ENCODE measurements at places on chromosomes 1 and 21.

DNA sequence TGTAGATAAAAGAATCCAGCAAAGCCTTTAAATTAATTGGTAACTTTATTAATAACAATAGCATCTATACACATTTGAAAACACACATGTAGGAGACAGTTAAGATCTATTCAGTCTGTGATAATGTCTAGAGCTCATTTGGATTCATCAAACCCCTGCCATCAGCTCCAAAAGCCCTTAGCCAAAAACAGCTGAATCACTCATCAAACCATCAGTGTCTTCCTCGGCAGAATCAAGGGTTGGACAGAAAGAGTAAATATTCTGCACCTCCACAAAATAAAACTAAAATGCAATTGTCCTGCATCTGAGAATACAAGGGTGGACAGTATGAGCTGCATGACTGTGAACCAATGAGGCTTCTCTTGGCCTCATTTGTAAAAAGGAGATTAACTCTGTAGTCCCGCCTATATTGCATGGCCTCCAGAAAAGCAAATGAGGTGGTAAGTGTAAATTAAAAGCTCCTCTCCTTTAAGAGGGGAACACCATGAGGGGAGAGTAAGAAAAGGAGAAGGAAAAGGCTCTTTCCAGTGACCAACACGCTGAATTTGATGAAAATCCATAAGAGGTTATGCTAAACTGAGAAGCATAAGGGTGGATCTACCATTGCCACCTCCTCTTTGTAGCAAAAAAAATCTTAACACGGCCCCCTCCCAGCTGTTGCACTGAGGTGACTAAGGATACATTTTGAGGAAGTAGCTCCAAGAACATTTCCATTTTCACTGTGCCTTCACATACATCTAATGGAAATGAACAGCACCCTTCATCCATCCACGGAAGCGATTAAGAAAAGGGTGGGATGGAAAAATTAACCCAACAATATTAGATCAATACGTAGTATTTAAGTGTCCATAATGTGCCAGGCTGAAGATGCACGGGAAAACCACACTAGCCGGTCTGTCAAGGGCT is 14.7 kb upstream of the BOLA1 start:
- no peak for DNase-seq

GRCh38 chr1:50858761-50859160 is 101.3 kb downstream of the FAF1 start:
- no peak for DNase-seq

GRCh38 chr1:156143765-156144489 is 9.5 kb upstream of the SEMA4A start:
- DNase-seq, result no peak

GRCh38 chr1:20108366-20109123 is 10.8 kb downstream of the PLA2G2D start:
- DNase-seq, result no peak
